Psoas muscle (tissue), 8 donors: ENCODE measurements at places on chromosomes 5 and 9.

DNA sequence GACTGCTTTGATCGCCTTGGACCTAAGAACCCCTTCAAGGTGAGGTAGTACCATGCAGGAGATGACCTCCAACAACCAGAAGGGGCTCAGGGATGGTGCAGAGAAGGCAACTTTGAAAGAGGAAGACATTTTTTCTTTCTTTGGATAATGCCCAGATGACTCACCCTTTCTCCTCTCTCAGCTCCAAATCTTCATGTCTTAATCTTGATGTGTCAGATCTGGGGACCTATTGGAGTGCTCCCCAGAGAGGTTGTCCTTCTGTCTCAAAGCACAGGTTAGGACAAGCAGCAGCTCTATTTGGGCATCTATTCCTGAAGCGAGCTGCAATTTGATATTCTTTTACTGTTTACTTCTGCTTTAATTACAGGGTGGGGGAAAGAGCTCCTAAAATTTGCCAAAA, 229.9 kb upstream of the MAP3K1 start:
- peak overlapping the region; percentile 6 for H3K27ac ChIP-seq
- no peak overlapping the region for H3K4me3 ChIP-seq
- no peaks in the 10 kb centered on the region for H3K27me3 ChIP-seq
- H3K36me3 ChIP-seq = no peaks in the 10 kb centered on the region
- no peaks in the 10 kb centered on the region for H3K4me1 ChIP-seq

DNA sequence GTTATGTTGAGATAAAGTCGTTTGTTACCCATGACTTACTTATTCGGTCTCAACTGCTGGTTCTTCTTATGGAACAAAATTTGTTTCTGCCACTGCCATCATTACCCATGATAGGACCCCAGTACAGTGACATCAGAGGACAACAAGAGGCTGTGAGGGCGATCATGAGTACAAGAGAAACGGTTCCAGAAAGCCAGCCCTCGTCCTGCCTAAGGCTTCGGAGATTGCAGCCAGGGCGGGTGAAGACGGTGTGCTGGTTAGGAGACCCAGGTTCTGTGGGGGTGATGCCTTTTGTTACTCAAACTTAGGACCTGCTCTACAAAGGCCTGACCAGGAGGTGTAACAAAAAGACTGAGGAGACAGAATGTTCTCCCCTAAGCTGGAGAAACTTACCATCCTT, 10.9 kb downstream of the FYB1 start:
- H3K4me3 ChIP-seq = no peak overlapping the region
- no peak overlapping the region for H3K27ac ChIP-seq
- H3K4me1 ChIP-seq = no peaks in the 10 kb centered on the region
- no peaks in the 10 kb centered on the region for H3K27me3 ChIP-seq
- no peak for DNase-seq

DNA sequence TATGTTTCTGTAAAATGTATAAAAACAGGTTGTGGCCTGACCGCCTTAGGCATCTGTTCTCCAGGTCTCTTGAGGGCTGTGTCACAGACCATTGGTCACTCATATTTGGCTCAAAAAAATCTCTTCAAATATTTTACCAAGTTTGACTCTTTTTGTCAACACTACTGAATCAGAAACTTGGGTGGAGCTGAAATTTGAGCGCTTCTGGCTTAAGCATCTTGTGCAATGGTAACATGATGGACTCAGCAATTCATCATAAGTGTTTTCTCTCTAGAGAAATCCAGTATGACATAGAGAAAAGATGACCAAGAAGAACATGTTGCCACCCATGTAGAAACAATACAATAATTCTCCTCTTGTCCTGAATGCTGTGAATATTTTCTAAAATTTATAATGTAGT, 387.9 kb downstream of the MAT2B start:
- H3K4me1 ChIP-seq = no peaks in the 10 kb centered on the region
- no peaks in the 10 kb centered on the region for H3K27me3 ChIP-seq
- no peak overlapping the region for H3K27ac ChIP-seq
- no peak overlapping the region for H3K4me3 ChIP-seq

DNA sequence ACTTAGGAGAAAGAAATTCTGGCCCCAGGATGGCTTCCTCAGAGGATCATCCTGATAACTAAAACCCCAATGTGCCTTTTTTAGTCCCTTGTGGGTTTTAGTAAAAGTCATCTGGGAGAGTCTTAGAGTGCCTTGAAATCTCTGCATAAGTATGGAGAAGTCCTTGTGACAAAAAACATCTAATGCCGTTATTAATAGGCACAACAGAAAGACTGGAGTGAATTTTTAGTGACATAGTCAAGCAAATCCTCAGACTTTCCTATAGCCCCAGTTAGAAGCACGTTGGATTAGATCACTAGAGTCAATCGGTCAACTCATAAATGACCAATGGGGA, 108.2 kb upstream of the MPDZ start:
- H3K4me1 ChIP-seq = no peaks in the 10 kb centered on the region
- DNase-seq = no peak
- H3K27ac ChIP-seq = peak overlapping the region; percentile 50
- no peaks in the 10 kb centered on the region for H3K36me3 ChIP-seq
